ENCODE measurements at places on chromosomes 1 and 21.

DNA sequence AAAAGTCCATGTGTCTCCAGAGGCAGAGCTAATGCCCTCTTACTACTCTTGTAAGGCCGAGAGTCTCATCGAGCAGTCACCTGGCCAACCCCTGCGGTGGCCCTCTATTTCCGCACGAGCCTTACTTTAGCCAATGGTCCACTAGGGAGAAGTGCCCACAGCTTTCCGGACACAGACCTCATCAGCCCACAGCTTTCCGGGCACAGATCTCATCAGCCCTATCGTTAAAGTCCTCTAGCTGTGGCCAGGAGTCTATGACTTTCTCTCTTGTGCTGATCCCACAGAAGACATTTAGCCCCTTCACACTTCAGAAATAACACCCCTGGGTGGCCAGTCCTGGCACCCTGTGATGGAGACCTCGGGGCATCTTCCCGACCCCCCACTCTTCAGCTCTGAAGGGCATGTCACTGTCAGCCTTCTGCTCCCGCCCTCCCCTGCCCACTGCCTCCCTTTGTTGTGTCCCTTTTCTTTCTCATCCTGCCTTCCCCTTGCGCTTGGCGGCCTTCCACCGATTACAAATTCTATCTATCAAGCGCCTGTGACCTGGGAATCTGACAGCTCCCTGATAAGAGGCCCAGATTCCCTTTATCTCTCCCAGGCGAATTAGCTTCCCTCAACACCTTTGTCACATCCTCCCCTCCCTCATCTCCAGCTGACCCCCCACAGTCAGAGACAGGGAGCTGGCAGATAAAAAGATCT is 161.0 kb downstream of the PLXNA2 start:
- no peak for DNase-seq

DNA sequence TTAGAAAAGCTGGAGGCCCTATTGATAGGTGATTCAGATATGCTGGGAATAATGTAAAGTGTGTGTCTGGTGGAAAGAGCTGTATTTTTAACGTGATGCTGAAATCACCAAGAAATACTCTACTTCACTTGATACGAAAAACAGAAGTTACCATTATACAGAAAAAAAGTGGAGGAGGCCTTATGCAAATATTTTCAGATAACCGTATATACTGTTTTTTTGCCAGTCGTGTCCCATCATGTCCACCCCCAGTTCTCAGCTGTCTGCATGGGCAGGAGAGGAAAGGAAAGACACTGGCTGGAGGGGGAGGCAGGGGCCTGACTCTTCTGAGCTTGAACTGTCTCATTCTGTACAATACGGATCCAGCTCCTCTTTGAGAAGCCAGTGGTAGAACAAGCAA is 51.1 kb downstream of the KCNJ6 start:
- no peak for DNase-seq

GRCh38 chr21:44954281-44954771 is 14.5 kb downstream of the SLX9 start:
- no peak for DNase-seq

GRCh38 chr21:27713154-27714109 is 746.5 kb upstream of the ADAMTS5 start:
- no peak for DNase-seq

- no peak for DNase-seq
Measured at GRCh38 chr1:90768098-90768497, 51.0 kb upstream of the BARHL2 start.

GRCh38 chr1:200228486-200228885 is 181.3 kb downstream of the ZNF281 start:
- DNase-seq: no peak

DNA sequence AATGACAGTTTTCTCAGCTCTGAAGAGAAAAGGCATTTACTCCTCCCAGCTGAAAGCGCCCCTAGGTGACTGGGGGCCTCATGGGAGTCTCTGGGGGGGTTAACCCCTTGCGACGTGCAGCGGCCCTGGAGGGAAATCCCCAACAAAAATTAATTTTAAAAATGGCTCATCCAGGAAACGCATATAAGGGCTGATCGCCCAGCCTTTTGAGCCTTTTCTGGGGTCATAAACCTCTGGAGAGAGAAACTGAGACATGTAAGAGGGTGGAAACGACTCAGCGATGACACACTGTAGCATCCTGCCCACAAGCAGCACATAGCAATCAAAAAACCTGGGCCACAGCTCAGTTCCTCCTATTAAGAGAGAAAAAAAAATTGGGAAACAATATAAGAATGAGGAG is 20.4 kb upstream of the HPDL start:
- peak; percentile 34 for DNase-seq

DNA sequence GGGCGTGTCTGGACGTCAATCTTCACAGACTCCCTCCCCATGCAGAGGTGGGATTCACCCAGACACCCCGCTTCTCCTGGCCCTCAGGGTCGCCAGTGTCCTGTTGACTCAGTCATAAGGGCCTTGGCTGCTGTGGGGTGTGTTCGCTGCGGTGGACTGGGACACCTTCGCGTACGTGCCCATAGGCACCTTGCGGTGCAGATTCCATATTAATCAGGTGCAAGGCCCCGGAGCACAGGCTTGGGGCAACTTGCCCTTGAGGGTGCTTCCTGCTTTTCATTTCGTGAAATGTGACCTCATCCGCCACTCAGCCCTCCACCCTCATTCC is 398 bp upstream of the SLC30A10 start:
- DNase-seq: no peak

- DNase-seq: no peak
Measured at GRCh38 chr1:43573066-43573800, 42.5 kb downstream of the PTPRF start.

DNA sequence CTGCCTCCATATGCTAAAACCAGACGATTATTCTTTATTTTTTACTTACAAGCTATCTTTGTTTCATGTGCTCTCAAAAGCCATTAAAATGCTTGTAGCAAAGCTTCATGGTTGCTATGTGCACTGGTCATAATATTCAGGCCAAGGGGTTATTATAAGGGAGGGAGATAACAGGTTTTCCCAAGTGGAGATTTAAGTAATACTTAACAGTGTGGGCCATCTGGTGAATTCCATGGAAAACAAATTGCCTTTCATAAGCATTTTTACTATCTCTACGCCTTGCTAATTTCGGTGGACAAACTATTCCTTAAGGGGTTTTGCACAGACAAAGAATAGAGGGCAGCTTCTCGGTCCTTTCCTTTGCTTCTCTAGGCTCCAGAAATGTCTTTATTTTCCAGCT is 137.8 kb downstream of the NUF2 start:
- no peak for DNase-seq

GRCh38 chr1:173052681-173053196 is 2.0 kb upstream of the TNFSF18 start:
- DNase-seq: no peak

- DNase-seq: no peak
Measured at GRCh38 chr1:26028490-26028980, 7.0 kb downstream of the EXTL1 start.

DNA sequence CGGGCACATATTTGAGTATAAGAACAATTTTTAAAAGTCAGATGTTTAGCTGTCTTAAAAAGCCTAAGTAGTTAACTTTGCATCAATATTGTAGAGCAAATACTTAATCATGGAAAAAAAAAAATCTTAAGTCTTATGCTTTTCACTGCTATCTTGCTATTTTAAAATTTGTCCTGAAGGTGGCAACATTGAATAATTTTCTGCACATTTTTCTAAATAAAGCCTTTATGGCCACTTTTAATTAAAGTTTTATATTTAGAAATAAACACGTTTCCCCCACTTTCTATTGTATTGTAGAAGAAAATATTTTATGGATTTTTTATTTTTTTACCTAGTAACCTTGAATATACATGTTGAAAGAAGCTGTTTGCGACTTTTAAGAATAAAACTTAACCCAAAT is 198.8 kb downstream of the AMY1C start:
- DNase-seq: no peak

DNA sequence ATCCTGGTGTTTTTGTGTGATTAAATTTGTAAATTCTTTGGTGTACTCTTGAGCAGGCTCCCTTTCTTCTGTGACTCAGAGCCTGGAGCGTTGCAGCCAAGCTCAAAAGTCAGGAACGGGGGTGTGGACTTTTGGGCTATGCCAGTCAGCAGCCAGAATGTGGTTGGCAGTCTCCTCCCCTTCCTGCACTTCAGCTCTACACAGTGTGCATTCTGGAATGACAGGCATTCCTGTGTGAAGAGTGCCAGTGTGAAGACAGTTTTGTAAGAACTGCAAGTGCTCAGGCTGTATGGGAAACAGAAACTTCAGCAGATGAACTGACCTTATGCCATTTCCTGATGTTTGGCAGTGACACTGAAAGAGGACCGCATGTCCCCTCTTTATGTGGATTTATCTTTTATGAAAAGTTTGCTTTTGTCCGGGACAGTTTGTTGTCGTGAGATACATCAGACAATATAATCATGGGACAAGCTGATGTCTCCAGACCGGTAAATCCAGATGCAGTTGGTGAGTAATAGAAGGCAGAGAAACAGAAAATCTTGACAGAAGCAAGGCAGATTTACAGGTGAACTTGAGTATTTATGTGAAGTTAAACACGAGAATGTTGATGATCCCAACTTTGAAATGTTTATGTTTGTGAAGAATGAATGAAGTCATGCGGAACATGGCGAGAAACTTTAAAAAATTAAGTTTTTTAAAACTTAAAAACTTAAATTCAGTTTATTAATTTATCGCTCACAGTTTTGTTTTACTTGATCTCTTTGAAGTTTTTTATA is 67.7 kb upstream of the RCC1 start:
- no peak for DNase-seq

DNA sequence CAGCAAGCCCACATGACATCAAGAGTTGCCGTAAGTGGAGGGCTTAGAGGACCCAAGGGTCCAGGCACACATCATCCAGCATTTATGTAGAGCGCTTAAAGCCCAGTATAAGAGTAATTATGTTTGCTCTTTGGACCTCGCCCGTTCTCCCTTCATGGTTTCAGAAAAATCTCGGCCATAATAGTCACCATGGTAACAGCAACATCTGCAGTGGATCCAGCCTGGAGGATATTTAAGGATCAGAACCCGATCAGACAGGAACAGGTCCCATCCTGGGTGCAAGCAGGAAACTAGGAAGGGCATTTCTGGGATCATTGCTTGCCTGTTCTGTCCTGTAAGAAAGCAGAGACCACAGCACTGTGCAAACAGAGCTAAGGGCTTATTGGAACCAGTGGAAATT is 89.9 kb upstream of the KAZN start:
- no peak for DNase-seq

- DNase-seq: no peak
Measured at GRCh38 chr1:177794376-177794991, 175.4 kb downstream of the SEC16B start.

DNA sequence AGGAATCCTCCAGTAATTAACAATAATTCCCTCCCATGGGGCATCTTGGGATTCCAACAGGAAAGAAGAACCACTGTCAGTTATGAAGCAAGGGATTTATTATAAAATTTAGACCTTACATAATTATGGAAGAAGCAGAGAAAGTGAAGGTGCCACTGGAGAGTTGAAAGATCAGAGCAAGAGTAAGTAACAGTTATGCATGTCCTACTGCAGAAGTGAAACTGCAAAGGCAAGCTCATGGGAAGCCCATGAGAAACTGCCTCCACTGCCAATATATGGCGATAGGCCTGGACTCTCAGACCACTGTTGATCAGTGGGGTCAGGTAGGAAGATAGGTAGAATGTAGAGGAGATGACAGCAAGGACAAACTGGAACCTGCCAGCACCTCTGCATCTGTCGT is 123.6 kb upstream of the ZNF648 start:
- no peak for DNase-seq

GRCh38 chr1:85398391-85399064 is 66.4 kb downstream of the DDAH1 start:
- no peak for DNase-seq

- no peak for DNase-seq
Measured at GRCh38 chr1:202966006-202966898, 805 bp downstream of the CYB5R1 start.

GRCh38 chr1:220754918-220755295 is 6.8 kb downstream of the MTARC2 start:
- DNase-seq: no peak

DNA sequence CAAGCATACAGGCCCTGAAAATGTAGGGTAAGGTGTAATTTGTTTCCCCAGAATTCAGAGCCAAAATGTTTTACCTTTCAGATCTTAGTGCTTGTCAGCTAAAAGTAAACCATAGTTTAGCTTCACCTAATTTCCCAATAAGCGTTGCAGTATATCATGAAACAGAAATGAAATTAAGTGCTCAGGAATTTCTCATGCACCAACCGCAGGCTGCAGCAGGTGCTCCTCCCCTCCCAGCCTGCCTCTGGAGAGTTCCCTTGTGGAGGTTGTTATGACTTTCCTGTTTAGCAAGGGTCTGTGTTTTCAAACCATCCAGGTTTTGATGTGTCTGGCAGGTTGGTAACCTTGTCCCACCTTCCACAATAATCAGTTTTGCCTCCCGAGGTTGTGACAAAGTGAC is 118.5 kb downstream of the HLX start:
- DNase-seq: no peak

- no peak for DNase-seq
Measured at GRCh38 chr1:89125240-89125912, 538 bp downstream of the GBP2 start.

DNA sequence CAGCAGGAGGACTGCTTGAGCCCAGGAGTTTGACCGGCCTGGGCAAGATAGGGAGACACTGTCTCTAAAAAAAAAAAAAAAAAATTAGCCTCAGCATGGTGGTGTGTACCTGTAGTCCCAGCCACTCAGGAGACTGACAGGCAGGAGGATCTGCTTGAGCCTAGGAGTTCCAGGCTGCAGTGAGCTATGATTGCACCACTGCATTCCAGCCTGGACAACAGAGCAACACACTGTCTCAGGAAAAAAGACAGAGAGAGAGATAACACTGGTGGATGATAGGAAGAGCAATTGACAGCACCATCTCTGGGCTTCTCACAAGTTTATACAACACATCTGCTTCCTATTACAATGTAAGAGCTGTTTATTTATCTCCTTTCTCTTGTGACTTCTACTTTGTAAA is 2.4 kb upstream of the RNU11 start:
- DNase-seq: no peak

DNA sequence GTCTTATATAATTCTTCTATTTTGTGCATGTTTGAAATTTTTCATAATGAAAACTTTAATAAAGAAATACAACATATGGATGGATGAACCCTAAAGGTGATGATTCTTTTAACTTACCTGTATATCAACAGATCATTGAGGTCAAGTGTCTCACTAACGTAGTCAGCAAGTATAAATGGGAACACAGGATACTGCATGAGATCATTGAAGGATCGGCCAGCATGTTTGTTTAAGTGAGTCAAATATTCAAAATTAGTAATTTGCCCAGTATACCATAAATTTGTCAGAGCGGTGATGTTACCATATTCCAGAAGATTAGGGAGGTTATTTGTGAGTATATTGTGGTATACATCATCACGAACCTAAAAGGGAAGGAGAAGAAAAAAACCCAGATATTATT is 71.0 kb upstream of the GNG4 start:
- DNase-seq: no peak

DNA sequence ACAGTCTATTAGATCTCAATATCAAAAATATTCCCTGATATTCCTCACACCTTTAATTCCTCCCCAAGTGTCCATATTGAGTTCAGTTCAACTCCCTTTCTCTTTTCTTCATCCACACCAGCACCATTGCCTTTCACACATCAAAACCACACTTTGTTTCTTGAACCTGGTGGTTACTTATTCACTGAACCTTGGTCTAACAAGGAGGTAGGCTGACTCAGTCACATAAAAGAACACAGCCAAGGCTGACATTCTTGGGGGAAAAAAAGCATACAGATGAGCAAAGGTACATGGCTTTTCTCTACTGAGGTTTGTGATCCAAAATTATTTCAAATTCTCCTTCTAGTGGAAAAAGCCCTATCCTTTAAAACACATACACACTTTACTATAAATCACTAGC is 131.7 kb upstream of the USH2A start:
- DNase-seq: no peak
